ENCODE measurements at places on chromosomes 3 and 15.

GRCh38 chr3:49183873-49184272 is 12.5 kb downstream of the KLHDC8B start:
- no peak for DNase-seq

DNA sequence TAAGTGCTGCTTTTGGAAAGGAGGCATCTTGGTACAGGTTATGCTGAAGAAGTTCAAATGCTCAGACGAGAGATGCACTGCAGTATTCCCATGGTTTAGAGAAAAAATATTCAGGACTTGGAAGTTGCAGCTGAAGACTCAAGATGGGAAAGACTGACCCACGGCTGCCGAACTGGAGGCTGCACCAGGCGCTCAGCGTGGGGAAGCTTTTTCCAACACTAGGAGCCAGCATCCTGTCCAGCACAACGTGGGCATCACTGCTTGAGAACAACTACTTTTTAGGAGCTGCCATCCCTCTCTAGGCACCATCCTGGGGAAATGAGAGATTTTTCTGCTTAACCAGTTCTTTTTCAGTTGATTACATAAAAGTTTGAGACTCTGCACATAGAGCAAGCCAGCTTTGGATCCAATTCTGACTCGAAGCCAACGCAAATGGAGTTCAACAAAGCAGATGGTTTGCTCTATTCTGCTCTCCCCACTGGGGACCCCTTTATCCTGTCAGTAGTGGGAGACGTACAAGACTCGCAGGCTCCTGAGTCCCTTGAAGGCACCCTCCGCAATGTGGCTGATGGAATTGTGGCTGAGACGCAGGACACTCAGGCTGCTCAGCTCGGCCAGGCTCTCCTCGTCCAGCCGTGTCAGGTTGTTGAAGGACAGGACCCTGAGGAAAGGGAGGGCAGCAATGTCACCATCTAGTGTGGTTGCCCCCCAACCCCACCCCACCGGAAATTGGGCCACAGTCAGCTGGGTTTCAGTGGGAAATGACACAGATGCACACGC is 93.8 kb downstream of the LRIG1 start:
- DNase-seq, result no peak

- no peak for DNase-seq
These were observed 183.7 kb upstream of the KCNH8 start for GRCh38 chr3:18964640-18965039.

DNA sequence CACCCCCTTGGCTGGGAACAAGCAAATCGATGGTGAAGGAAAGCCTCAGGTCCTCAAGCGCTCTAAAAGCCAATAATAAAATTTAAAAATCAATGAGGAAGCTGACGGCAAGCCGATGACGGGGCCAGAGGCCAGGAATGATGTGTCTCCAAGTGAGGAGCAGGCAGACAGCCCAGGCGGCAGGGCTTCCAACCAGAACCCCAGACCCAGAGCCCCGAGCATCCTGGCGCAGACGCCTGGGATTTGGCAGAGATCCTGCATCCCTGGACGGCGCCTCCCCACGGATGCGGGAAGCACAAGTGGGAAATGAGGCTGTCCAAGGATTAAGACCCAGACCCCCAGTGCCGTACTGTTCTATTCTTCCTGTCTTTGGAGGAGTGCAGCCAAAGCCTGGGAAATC is 123.0 kb upstream of the PROK2 start:
- DNase-seq, result no peak

- no peak for DNase-seq
These were observed 17.4 kb downstream of the AADACL2 start for GRCh38 chr3:151751161-151751560.

GRCh38 chr3:126284258-126284904 is 72.8 kb downstream of the KLF15 start:
- no peak for DNase-seq

DNA sequence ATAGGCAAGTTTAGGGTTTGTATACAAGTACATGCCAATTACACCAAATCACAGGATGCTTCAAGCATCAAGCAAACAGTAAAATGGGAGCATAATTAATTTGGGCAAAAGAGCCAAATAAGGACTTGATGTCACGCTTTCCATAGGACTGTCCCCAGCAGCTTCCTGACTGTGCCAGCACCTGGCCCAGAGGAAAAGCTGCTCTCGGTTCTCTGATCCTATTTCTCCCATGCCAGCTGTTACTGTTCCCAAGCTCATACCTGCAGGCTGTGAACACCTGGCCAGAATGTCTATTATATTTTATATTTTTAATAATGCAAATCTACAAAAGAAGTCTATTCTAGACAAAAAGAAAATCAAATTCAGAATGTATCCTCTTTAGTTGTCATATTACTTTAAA is 12.2 kb downstream of the ZXDC start:
- DNase-seq, result no peak

DNA sequence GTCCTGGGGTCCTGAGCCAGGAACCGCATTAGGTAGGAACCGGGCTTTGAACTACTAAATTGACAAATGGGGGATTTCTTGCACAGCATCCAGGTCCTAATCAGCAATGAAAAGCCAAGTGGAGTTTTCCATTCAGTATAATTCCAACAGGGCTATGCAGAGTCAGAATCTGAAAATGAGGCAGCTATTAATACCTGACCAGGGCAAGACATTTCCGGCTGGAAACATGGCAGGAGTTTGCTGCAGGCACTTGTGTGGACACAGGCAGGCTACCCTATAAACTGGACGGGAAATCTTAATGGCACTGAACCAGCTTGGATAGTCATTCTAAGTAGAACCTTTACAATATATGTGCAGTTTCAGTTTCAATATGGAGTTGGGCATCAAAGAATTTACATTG is 553.1 kb downstream of the FGF12 start:
- DNase-seq, result no peak

- DNase-seq, result no peak
These were observed 38.3 kb downstream of the PDE8A start for GRCh38 chr15:85019815-85020590.

GRCh38 chr3:139468399-139468798 is 7.9 kb downstream of the RBP2 start:
- DNase-seq, result no peak

DNA sequence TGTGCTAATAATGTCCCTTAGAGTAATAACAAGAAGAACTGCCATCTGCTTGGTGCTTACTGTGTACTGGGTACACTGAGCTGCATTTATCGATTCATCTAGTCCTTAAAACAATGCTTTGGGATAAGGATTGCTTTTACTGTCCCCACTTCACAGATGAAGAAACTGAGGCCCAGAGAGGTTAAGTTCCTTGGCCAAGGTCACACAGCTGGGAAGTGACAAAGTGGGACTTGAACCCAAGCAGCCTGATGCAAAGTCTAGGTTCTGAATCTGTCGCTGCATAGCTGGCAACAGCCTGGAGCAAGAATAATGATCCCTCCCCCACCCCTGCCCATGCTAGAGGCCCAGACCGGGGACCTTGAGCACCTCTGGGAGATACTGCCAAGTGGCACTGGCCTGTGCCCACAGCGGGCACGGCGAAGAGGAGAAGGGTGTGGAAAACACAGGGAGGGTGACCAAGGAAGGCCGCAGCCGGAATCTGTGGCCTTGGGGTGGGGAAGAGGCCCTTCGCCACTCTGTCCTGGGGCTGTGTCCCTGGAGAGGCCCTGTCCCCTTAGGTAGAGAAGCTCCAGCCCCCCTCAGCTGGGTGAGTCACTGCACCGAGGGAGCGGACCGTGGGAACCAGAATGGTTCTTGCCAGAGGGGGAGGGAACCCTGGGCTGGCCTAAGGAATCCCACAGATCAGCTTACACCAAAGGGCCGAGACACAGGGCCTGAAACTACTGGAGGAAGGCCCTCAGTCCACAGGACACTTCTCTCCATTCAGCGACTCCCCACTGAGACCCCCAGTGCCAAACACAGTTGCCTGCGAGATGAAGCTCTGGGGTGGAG is 3.5 kb downstream of the PLXND1 start:
- no peak for DNase-seq

DNA sequence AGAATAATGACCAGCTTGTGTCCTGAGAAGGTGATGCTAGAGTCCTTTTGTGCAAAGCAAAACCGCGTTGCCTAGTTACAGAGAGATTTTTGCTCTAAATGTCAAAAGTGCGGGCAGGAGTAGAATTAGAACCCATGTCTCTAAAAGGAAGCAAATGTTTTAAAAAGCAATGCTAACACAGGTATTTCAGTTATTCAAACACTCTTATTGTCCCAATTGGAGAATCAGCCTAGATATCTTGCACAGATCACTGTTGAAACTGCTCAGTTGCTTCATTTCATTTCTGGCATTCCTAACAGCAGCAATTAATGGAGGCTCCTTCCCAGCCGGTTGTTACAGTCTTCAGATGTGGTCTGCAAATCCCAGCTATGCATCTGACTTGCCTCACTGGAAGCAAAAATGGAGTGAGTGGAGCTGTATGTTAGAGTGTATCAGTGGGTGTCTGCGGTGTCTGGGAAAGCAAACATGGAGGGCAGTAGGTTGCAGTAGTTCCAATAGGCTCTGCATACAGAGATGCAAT is 55.6 kb upstream of the SEMA6D start:
- no peak for DNase-seq

DNA sequence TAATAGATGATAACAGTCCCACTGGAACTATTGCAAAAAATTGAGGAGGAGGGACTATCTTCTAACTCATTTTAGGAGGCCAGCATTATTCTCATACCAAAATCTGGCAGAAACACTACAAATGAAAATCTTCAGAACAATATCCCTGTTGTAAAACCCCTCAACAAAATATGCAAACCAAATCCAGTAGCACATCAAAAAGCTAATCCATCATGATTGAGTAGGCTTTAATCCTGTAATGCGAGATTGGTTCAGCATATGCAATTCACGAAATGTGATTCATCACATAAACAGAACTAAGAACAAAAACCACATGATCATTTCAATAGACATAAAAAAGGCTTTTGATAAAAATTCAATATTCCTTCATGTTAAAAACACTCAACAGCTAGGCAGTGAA is 23.9 kb upstream of the PLSCR2 start:
- no peak for DNase-seq

DNA sequence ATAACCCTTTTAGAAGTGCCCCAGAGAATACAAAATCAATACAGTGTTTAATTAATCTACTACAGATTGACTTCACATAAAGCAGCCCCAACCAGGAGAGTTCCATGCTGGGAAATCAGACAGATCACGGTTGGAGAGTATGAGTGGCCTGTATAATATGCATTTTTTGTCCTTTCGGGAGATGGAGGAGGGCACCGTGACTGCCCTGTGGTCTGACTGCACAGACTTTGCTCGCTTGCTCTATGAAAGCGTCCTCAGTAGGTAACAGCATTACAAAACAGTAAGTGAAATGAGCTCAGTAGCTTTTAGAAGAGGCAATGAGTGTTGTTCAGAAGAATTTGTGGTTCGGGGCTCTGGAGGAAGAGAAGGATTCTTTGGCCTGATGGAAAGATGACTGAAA is 34.2 kb upstream of the SKIL start:
- no peak for DNase-seq

DNA sequence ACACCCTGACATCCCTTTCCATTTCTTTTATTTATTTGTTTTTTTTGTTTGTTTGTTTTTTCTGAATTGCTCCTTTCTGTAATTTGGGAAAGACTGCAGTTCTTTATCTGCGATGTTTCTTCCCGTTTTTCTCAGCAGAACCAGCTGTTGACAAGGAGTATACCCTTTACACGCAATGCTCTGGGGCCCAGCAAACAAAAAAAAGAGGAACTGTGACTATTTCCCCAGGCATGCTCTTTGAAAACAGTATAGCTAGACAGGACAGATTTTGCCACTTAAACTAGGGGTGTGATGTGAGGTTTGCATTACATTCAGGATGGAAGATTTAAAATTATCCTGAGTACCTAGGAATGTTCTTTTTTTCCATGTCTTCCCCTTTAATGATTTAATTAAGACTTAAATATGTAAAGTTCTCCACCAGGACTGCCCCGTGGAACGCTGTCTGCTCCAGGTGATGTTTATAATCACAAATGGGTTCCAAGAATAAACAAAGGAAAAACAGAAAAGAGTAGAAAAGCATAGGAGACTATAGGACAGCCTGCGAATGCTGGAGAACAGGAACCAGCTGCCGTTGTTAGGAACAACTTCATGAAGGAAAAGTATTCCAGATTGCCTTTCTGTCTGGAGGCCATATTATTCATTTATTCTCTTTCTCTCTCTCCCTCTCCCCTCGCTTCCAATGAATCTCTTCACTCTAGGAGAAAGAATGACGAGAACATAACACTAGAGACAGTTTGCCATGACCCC is 43.3 kb downstream of the TGFBR2 start:
- no peak for DNase-seq

GRCh38 chr15:82832601-82833361 is 23.4 kb downstream of the WHAMM start:
- DNase-seq, result no peak

- DNase-seq, result no peak
These were observed 94.7 kb downstream of the IL5RA start for GRCh38 chr3:3015185-3016089.

GRCh38 chr3:34013818-34014570 is 215.6 kb downstream of the PDCD6IP start:
- no peak for DNase-seq

GRCh38 chr3:87358066-87358465 is 81.7 kb upstream of the POU1F1 start:
- no peak for DNase-seq

GRCh38 chr3:155352900-155353490 is 59.5 kb upstream of the STRIT1 start:
- no peak for DNase-seq

- DNase-seq, result no peak
These were observed 88.2 kb upstream of the ABI3BP start for GRCh38 chr3:101081446-101081845.

- no peak for DNase-seq
These were observed 27.1 kb upstream of the LACTB start for GRCh38 chr15:63094495-63094931.

- no peak for DNase-seq
These were observed 23.0 kb downstream of the KY start for GRCh38 chr3:134627831-134628230.

DNA sequence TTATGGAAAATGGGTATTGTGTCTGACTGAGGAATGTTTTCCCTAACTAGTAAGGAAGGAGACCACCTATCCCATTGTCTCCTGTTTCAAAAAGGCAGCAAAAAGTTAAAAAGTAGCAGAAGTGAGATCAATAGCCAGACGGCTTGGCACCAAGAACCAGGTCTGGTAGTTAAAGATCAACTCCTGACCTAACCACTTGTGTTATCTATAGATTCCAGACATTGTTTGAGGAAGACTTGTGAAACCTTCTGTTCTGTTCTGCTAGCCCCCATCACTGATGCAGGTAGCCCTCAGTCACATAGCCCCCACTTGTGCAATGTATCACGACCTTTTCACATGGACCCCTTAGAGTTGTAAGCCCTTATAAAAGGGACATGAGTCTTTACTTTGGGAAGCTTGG is 46.3 kb upstream of the C2CD4B start:
- DNase-seq, result no peak

Data from activated T-helper 1 cell treated with anti-CD3 and anti-CD28 coated beads, Interleukin-2, amount 50 U/mL, for 16 hours (primary cell).